ENCODE measurements at places on chromosomes 1 and 21. TPM values are rescaled to one million over a fixed set of nuclear protein-coding genes. Genes with fewer than 3 reads are reported as not detected.
A peak's percentile ranks its signal among the peaks of the same experiment; 100 is the strongest.

LMX1A gene
- not detected for total RNA-seq

HSD3B2 gene
- not detected for total RNA-seq

RGS13 gene
- total RNA-seq: not detected

FOXE3 gene
- not detected for total RNA-seq

KIF17 gene
- not detected for total RNA-seq

- peaks cover 12% of the 10 kb centered on the region for H3K27me3 ChIP-seq
- H3K27ac ChIP-seq: no peak overlapping the region
- H3K4me3 ChIP-seq: peak overlapping the region; percentile 46
- DNase-seq: peak; percentile 37
These were observed 244.2 kb upstream of the HOOK1 start for GRCh38 chr1:59570524-59570923.

- no peaks in the 10 kb centered on the region for H3K27me3 ChIP-seq
- H3K36me3 ChIP-seq: peaks cover 24% of the 10 kb centered on the region
- H3K4me3 ChIP-seq: peak overlapping the region; percentile 91
- peak overlapping the region; percentile 95 for H3K27ac ChIP-seq
- H3K4me1 ChIP-seq: peaks cover 48% of the 10 kb centered on the region
These were observed 625 bp upstream of the DARS2 start for GRCh38 chr1:173823781-173824314.

- no peak overlapping the region for H3K4me3 ChIP-seq
- H3K27me3 ChIP-seq: peaks cover 17% of the 10 kb centered on the region
These were observed 22.9 kb downstream of the ADAM30 start for GRCh38 chr1:119873135-119874015.

All from activated T-helper 1 cell treated with anti-CD3 and anti-CD28 coated beads, Interleukin-12 subunit alpha, Interleukin-12 subunit beta, Interleukin-2, Interleukin-4 antibody, amounts not matched to agents 30 ng/mL and 10 ng/mL and 1 ng/mL, durations not matched to agents 14 hours and 24 hours and 36 hours (primary cell).